Right hindlimb (tissue), 1 donor: ENCODE measurements at places on chromosomes 7 and 10.

GRCh38 chr10:132518572-132519381 lies 18.8 kb upstream of the INPP5A start:
- DNase-seq, result peak; percentile 44

DNA sequence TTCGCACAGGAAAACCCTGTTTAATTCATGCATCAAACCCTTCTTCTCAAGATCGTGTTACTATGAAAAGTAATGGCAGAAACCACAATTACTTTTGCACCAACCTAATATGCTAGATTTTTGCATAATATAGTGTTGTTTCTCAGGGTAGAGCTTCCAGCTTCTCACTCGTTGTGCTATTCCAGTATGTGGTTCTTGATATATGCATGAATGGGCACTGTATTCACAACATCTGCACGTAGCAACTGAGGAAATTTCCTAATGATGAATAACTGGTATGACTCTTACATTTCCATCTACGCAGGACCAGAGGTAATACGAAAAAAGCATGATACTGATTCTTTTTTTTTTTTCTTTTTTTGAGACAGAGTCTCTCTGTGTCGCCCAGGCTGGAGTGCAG lies 326.6 kb upstream of the GALNT17 start:
- no peak for DNase-seq

DNA sequence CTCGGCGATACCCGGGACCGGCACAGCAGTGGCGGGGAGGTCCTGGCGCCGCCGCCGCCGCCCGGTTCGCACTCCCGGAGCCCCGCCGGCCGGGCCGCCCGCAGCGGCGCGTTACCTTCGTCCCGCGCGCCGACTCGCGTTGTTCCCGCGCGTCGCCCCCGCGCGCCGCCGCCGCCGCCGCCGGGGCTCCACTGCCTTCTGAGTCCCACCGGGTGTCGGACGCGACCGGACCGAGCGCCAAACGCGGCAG lies at the start of gene EZH2:
TSS of gene EZH2 (minus strand) at position 243 of the 250 bp plus-strand sequence. CDS start 36,993 bp downstream, outside the sequence.
- DNase-seq, result no peak

DNA sequence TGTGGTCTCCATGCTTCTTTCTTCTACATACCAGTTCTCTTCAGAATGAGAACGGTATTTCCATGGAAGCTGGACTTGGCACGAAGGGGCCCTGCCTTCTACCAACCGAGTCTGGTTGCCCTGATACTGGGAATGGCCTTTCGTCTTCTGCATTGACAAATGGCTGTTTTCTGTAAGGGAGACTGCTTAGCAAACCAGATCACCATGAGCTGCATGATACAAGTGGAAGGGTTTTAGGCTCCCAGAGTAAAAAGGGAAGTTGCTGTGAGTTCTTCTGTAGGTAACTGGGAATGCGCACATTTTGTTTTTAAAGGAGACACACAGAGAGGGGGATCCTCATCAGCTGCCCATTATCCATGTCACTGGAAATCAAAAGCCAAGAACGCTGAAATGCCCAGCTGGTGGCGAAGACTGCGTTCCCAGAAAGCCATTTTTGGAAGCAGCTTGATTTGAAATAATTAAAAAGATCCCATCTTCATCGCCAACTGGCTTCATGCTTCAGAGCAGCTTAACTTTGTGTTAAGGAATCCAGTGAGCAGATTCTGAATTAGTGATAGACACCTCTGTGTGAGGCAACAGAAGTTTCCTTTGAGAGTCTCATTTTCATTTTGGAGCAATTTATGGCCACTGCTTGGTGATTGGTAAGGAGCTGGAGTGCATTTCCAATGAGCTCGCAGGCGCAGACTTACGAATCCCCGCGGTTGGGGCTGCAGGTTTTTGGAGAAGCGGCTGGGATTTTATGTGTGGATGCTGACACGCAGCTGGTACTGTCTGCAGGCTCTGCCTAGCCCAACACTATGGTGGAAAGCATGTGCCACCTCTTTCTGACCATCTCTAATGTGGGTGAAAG lies 672.7 kb upstream of the FOXK1 start:
- DNase-seq, result peak; percentile 35

DNA sequence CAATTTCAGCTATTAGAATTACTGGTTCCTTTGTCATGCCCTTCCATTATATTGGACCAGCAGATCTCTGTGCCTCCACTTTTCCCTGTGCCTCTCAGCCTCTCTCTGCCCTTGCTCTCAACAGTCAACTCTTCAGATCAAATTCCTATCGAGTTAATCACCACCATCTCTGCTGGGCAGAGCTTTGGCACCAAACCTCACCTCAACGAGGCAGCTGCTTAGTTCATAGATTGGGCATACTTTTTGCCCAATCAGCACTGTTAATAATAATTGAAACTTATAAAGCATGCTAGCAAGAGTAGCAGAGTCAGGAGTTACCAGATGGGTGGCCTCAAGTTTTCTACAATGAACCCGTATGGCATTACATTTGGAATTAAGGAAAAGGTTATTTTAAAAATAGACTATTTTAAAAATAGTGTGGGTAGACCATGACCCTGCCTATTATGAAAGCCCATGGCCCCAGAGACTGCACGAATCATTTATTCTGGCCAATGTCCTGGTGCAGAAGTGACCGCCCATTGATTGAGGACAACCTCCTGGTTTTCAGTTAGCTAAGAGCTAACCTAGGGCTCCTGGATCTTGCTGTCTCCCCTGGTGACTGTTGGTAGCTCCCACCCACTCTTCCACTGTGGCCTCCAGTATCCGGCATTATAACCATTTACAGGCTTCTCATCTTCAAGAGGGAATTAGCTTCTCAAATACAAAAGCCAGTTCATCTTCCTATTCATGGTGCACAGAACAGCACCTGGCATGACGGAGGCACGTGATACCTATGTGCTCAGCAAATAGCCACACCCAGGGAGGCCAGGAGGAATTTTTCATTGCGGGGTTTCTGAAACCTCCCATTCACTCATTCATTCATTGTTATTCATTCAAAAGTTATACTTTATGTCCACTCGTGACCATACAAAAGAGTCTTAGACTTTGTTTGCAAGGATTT lies 265.4 kb downstream of the INHBA start:
- DNase-seq, result no peak

- DNase-seq, result no peak
Measured at GRCh38 chr7:156832195-156832877, 60.6 kb downstream of the LMBR1 start.

DNA sequence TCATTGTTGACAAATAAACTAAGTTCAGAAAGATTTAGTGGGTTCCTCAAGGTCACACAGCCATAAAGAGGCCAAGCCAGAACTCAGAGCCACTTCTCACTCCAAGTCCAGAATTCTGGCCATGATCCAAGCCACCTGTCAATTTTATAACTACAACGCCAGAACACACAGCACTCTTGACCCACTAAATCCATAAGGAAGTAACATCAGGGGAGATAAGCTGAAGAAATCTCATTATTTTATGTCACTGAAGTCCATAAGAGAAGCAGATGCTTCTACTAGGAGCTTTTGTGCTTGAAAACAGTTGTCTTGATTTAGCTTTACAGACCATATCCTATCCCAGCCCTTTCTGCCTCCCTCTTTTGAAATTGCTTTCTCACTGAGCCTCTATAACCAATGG lies 15.9 kb downstream of the ADAM12 start:
- peak; percentile 56 for DNase-seq

DNA sequence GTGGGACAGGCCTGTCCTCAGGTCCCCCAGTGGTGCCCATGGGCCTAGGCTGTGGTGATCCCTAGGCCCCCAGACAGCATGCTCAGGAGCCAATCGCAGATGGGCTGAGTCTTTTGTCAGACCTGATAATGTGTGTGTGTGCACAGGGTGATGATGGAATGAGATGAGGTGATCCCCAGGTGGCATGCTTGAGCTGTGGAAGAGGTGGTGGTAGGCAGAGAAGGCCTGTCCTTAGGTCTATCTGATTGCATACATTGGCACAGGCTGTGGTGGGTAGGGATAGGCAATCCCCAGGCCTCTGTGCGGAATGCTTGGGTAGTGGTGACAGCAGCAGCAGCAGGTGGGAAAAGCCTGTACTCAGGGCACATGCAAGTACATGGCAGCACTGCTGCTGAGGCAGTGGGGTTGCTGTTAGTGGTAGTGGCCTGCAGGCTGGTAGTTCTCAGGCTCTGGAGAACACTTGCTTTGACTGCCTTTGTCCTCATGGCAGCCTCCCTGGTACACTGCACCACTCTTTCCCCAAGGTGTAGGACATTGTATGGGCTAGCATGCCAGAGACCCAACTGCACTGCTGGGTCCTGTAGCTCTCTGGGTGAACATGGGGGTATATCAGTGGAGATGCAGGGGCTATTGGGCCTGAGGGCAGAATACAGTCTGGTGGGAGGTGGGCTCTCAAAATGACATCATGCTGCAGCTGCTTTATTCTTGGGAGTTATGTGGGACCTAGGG lies 260.9 kb upstream of the PLPP4 start:
- DNase-seq, result no peak

- DNase-seq, result no peak
Measured at GRCh38 chr10:31921031-31921430, 7.6 kb downstream of the ARHGAP12 start.

- DNase-seq, result no peak
Measured at GRCh38 chr7:17472939-17473338, 174.5 kb downstream of the AHR start.

- no peak for DNase-seq
Measured at GRCh38 chr7:137443616-137444015, 100.1 kb upstream of the PTN start.

GRCh38 chr10:112738606-112739591 lies 211.1 kb upstream of the TCF7L2 start:
- DNase-seq, result no peak

- no peak for DNase-seq
Measured at GRCh38 chr10:35561715-35562114, 43.4 kb upstream of the GJD4 start.

- no peak for DNase-seq
Measured at GRCh38 chr7:35729061-35729783, 34.3 kb upstream of the HERPUD2 start.

DNA sequence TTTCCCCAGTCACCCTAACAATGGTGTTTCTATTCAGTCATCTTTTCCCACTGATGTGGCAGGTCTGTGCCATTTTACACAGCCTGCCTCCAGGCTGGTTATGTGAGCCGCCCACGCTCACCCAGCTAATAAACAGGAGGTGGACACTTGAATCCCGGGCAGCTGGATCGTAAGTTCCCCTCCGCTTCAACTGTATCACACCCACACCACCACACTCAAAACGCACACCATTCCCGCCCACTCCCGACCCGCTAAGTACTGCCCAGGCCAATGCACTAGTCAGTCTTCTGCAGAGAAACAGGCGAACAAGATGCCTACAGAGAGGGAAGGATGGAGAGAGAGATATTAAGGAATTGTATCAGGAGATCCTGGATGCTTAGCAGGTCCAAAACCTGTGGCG lies 38.9 kb upstream of the PFKP start:
- no peak for DNase-seq

DNA sequence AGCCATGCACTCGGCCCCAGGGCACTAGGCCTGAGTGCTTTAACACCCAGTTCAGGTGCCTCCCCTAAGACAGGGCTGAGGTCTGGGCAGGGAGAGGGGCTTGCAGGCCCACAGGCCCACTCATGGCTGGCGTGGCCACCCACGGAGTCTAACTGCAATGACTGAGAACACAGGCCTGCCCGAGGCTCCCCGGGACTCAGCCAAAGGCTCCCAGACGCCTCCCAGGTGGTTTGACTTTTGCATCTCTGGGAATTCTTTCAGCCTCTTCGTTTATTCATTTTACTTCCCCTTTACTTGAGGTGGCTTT lies 37.3 kb downstream of the PTPRN2 start:
- no peak for DNase-seq

DNA sequence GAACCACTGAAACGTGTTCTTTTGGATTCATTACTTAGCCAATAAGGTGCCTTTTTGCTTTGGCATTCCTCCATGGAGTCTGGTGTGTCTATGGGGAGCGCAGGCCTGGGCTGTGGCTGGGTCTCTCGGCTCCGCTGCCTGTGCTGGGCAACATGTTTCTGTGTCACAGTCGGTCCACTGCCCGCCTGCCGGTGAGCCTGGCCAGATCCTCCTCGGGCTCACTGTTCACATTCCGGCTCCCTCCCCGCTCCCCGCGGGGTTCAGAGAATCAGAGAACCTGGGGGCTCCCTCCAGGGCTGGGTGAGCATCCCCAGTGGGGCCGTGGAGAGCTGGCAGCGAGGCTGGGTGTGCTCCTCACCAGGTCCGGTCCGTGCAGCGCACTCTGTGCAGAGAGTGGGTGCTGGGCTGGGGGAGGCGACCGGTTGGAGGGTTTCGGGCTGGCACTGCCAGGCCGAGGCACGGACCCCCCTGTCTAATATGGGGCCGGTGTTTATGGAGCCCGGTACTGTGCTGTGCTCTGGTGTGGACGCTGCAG lies 70.4 kb downstream of the INPP5A start:
- no peak for DNase-seq

DNA sequence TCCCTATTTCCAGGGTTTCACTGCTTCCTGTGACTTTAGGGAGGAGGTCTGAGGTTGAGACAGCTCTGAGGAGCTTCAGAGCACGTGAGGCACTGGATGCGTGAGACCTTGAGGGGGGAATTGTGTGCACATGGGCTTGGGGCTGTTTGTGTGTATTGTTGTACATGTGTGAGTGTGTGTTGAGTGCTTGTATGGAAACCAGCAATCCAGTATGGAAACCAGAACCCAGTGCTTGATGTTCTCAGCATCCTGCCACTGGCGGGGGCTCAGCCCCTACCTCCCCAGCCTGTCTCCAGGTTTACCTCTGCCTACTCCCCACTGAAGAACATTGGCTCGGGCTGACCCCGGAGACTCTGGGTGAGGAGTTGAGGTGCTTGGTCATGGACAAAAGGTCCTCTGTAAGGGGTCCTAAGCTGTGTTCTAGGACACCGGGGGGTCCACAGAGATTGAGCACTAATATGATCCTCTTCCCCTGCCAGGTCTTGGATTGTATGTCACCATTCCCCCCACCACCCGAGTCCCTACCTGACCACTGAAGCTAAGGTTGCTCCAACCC lies 20.8 kb downstream of the SFTPD start:
- DNase-seq, result no peak

DNA sequence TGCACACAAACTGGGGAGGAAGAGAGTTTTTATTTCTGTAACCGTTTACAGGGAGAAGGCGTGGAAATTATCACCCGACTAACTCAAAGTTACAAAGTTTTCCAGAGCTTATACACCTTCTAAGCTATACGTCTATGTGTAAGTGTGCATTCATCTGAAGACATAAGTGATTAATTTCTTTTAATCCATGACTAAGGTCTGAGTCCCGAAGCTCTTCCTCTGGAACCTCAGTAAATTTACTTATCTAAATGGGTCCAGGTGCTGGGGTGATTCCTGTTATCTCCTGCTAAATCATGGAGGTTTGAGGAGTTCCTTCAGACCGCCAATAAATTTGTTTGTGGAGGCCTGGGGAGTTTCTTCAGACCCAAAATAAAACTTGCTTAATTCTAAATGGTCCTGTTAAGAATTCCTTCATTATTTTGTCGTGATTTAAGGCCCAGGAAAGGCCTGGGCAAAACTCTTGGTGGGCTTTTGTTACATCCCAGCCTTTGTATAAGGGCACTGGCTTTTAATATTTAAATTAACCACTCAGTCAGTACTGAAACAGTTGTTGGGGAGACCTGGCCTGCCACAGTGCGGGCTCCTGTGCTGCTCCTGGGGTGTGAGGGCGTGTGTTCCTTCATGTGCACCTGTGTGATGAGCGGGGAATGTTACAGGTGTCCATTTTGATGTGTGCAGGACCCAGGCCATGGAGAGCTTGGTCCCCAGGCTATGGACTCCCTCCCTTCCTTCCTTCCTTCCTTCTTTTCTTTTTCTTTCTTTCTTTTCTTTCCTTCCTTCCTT lies 5.8 kb upstream of the METTL27 start:
- no peak for DNase-seq
